ENCODE measurements at places on chromosomes 5 and 9.

DNA sequence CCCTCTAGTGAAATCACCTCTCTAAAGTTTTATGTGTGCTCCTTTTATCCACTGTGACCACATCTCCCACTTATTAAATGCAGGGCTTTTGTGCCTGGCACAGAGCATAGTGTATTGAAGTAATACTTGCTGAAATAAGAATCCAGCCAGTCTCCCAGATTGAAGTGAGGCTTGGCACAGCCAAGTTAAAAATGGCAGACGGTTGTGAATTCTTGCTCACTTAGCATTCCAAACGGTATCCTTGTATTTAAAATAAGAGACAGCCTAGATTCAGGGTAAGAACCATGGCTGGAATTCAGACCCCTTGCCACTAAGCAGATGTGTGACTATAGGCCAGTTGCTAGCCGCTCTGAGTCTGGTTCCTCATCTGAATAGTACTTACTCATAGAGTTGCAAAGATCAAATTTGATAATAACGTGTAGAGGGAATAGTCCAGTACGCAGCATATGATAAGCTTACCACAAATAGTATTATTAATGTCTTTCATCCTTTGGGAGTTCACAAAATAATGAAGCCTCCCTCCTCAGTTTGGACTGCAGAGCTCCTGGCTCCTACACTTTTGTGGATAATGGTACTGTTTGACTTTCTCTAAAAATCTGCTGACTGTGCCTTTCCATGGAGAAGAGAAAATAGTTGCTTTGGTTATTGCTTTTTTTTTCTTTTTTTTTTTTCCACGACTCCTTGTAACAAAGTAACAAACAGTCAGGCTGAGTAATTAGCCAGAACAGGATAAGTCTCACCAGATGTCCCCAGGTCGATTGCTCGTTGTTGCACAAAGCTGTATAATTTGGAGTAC, 51.5 kb downstream of the FGF1 start:
- DNase-seq: no peak
- peak overlapping the region; percentile 80 for H3K27ac ChIP-seq
- H3K4me1 ChIP-seq: peaks cover 24% of the 10 kb centered on the region
- H3K4me3 ChIP-seq: no peak overlapping the region

DNA sequence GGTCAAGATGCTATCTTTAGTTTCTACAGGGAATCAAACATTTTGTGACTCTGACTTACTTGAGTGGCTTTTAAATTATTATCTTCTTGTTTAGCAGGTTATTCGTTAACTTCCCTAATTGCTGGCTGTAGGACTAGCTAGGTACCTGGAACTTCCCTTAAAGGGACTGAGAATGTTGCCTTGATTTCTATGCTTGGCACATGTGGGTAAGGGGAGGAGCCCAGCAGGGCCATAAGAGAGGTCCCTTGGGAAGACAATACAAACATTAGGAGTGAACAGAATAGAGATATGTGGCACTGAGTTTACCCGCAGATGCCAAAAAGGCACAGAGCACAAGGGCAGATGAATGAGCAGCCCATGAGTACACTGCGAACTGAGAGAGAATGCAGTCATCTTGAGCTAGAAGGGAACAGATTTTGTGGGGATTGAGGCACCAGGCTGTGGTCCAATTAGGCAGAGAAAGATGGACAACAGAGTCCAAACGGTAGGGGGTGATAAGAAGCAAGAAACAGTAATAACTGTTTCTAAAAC, 9.8 kb downstream of the CKMT2 start:
- no peak for DNase-seq
- no peak overlapping the region for H3K27ac ChIP-seq
- H3K27me3 ChIP-seq: no peaks in the 10 kb centered on the region
- no peak overlapping the region for H3K4me3 ChIP-seq
- peaks cover 5% of the 10 kb centered on the region for H3K4me1 ChIP-seq
- H3K36me3 ChIP-seq: peaks cover 4% of the 10 kb centered on the region

GRCh38 chr9:80204054-80204453, 632.3 kb downstream of the TLE4 start:
- no peak overlapping the region for H3K4me3 ChIP-seq
- H3K27me3 ChIP-seq: no peaks in the 10 kb centered on the region
- H3K4me1 ChIP-seq: peaks cover 13% of the 10 kb centered on the region
- no peak overlapping the region for H3K27ac ChIP-seq

DNA sequence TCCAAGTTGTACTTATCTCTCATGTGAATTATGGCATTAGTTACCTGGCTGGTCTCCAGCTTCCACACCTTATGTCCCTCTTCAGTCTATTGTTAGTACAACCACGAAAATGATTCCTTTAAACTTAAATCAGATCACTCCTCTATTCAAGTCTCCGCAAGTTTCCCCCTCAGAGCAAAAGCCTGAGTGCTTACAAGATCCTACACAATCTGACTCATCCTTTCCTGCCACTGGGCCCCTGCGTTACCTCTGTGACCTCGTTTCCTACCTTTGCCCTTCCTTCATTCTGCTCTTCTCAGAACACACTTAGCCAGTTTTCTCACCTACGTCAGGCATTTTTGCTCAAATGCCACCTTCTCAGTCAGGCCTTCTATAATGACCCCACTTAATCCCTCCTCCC, 45.1 kb upstream of the GLIS3 start:
- no peaks in the 10 kb centered on the region for H3K36me3 ChIP-seq
- peak overlapping the region; percentile 4 for H3K27ac ChIP-seq
- DNase-seq: no peak
- no peaks in the 10 kb centered on the region for H3K27me3 ChIP-seq
- H3K4me1 ChIP-seq: peaks cover 30% of the 10 kb centered on the region

DNA sequence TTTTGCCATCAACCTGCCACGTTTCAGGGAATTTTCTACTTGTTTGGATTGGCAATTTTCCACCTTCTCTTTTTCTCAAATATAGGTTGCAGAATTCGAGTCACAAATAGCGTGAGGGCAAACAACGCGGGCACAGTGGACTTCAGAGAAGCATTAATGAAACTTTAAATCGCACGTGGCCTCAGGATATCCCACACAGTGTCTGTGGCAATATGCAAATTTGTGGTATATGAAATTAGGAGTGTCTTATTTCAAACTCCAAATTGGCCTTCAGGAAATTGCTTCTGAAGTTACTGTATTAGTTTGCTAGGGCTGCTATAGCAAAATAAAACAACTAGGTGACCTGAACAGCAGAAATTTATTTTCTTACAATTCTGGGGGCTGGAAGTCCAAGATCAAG, 91.2 kb downstream of the MTRR start:
- H3K4me3 ChIP-seq: no peak overlapping the region
- H3K4me1 ChIP-seq: no peaks in the 10 kb centered on the region
- no peak overlapping the region for H3K27ac ChIP-seq
- no peaks in the 10 kb centered on the region for H3K36me3 ChIP-seq
- DNase-seq: no peak

DNA sequence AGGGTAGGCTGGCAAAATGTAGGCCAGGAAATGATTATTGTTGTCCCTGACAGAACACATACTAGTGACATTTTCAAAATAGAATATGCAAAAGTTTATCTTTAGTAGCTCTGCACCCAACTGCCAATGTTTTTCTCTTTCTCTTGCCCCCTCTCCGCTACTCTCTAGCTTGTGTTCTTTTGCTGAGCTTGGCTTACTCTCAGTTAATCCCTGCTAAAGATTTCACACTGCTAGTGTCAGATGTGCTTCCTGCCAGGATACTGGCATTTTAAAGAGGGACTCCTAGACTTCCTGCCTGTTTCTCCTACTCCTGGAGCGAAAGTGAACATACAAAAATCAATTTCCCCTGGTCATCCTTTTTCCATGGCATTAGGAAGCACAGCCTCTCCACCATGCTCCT, 260.5 kb downstream of the ARRDC3 start:
- H3K36me3 ChIP-seq: no peaks in the 10 kb centered on the region
- peaks cover 30% of the 10 kb centered on the region for H3K4me1 ChIP-seq
- no peak overlapping the region for H3K4me3 ChIP-seq
- no peaks in the 10 kb centered on the region for H3K27me3 ChIP-seq
- DNase-seq: no peak

Data from neural crest cell (in vitro differentiated cells).